GF-D8 (cell line): ENCODE measurements at places on chromosomes 12 and 14.

- no peak for DNase-seq
These were observed 660 bp upstream of the MAP1LC3B2 start for GRCh38 chr12:116558280-116559161.

DNA sequence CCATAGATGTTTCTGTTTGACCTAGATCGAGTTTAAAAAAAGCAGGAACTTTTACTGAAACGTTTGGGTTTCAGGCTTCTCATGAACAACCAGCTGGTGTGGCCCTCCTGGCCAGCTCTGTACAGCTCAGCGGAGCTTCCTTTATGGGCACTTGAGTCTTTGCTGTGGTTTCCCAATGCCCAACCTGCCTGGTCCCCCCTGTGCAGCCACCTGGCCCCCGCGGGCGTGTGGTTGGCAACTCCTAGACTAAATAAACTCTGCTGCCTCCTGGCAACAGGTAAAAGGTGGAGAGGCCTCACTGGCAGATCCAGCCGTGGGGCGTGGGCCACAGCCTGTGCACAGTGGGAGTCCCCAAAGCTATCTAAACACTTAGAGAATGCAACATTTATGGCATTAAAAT, 38.7 kb downstream of the ADGRD1 start:
- DNase-seq = no peak

GRCh38 chr12:88113871-88114270, 28.0 kb downstream of the CEP290 start:
- DNase-seq = no peak

- DNase-seq = no peak
These were observed 10.8 kb downstream of the BMAL2 start for GRCh38 chr12:27343255-27344000.

GRCh38 chr12:65878540-65878939, 54.3 kb downstream of the HMGA2 start:
- no peak for DNase-seq

DNA sequence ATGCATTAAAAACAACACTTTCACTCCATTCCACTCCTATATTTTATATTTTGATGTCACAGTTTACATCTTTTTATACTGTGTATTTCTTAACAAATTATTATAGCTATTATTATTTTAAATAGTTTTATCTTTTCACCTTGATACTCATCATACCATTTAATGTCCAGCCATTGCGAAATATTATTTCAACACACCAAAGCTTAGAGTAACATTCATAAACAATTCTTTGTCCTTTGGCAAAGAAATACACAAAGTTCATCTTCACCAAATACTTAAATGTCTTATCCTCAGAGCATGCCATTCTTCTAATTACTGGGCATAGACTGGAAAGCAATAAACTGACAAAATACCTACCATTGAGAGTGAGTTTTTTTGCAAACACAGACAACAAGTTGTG, 1963.4 kb upstream of the FLRT2 start:
- DNase-seq = no peak

GRCh38 chr14:64324461-64324860, 30.3 kb upstream of the ESR2 start:
- no peak for DNase-seq

DNA sequence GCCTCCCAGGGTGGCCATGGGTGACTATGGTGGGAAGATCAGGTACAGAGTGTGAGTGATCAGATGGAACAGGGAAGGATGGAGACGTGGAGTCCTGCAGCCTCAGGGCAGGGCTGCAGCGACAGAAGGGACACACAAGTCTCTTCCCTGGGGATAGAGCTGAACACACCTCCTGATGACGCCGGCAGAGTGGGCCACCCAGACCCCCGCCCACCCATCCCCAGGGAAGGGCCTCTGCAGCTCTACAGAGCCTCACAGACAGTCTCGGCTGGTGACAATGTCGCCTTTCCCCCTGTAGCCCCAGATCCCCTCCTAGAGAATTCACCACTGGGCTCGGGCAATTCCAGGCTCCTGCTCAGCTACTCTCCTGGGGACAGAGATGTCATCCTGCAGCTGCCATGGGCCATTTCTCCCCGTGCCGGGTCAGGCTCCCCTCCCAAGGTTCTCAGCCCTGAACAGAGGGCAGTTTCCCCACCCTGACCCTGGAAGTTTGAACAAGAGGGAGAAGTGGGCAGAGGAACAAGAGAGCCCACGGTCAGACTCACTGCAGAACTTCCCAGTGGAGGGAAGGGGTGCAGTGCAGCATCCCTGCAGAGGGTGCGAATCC, 115.7 kb downstream of the NCOR2 start:
- no peak for DNase-seq

GRCh38 chr14:29144621-29145020, 378.0 kb downstream of the FOXG1 start:
- DNase-seq = no peak

DNA sequence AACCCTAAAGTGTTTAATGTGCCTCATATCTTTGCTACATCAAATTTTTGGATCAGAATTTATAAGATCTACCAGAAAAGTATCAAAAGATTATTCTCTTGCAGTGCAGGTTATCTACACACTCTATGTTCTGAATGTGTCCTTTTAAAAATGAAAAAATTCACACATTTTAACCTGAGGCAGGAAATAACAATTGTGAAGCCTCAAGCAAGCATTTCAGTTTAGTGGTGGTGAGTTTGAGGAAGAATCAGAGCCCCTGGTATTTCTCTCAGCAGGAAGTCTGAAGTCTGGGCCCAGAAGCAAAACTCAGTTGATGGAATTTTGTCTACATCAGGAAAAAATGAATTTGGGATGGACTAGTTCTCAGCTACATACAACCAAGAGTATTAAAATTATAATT, 137.0 kb upstream of the PZP start:
- DNase-seq = no peak

- DNase-seq = no peak
These were observed 29.3 kb upstream of the EMP1 start for GRCh38 chr12:13167226-13167625.

- DNase-seq = peak; percentile 48
These were observed 32.1 kb downstream of the BAZ1A start for GRCh38 chr14:34843011-34843554.

DNA sequence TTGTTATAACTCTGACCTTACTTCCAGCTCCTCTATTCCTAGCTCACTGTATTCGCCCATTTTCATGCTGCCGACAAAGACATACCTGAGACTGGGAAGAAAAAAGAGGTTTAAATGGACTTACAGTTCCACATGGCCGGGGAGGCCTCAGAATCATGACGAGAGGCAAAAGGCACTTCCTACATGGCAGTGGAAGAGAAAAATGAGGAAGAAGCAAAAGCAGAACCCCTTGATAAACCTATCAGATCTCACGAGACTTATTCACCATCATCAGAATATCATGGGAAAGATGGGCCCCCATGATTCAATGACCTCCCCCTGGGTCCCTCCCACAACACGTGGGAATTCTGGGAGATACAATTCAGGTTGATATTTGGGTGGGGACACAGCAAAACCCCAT, 14.5 kb upstream of the PHC1 start:
- peak; percentile 52 for DNase-seq

GRCh38 chr14:78970677-78971076, 800.5 kb downstream of the NRXN3 start:
- no peak for DNase-seq

- DNase-seq = no peak
These were observed 34.7 kb downstream of the FOS start for GRCh38 chr14:75313294-75313693.

- DNase-seq = no peak
These were observed 51.4 kb upstream of the TMTC2 start for GRCh38 chr12:82635263-82635662.

DNA sequence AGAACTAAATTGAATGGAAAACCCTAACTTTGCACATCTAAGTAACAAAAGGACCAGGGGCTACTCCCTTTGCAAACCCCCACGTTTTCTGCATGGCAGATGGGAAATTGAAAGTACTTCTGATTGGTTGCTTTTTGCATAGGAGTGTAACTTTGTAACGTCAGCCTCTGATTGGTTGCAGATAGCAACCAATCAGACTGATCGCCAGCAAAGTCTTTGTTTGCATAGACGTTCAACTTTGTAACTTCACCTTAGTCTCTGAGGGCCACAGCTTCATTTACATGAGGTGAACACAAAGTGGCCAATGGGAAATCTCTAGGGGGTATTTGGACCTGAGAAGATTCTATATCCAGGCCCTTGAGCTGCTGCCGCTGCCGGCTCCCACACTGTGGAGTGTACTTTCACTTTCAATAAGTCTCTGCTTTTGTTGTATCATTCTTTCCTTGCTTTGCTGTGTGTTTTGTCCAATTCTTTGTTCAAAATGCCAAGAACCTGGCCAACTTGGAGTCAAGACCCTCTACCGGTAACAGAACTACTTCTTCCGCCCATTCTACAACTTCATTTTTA, 102.5 kb upstream of the PRICKLE1 start:
- DNase-seq = no peak

GRCh38 chr12:44127966-44128710, 292.3 kb downstream of the TMEM117 start:
- DNase-seq = no peak

- DNase-seq = no peak
These were observed 15.3 kb upstream of the BDKRB2 start for GRCh38 chr14:96189281-96189711.

DNA sequence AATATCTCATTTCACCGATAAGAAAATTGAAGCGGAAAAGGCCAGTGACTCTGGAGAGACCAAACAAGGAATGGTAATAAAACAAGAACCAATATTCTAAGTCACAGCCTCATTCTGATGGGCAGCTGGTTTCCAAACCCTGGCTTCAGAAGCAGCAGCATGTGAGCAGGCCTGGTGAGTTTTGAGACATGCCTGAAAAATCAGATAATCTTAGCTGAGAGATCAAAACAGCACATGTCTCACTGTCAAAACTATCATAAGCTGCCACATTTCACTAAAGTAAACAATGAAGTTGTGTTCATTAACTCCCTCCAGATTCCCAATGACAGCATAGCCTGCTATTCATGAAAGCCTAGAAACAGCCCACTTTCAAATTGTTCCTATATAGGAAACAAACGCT, 36.5 kb downstream of the CIT start:
- DNase-seq = no peak

DNA sequence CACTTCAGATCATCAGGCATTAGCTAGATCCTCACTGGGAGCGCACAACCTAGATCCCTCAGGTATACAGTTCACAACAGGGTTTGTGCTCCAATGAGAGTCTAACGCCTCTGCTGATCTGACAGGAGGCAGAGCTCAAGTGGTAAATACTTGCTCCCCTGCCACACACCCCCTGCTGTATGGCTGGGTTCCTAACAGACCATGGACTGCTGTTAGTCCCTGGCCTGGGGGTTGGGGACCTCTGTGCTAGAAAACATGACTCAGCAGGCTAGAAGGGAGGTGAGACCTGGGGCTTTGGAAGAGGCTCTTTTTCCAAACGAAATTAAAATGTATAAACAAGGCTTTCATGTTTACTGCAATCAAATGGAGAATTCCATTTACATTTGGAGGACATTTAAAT, 691.1 kb downstream of the FLRT2 start:
- no peak for DNase-seq

GRCh38 chr12:25617991-25618390, 64.9 kb upstream of the LMNTD1 start:
- no peak for DNase-seq
